NCI-H187 (cell line): ENCODE measurements at places on chromosomes 16 and 17.

DNA sequence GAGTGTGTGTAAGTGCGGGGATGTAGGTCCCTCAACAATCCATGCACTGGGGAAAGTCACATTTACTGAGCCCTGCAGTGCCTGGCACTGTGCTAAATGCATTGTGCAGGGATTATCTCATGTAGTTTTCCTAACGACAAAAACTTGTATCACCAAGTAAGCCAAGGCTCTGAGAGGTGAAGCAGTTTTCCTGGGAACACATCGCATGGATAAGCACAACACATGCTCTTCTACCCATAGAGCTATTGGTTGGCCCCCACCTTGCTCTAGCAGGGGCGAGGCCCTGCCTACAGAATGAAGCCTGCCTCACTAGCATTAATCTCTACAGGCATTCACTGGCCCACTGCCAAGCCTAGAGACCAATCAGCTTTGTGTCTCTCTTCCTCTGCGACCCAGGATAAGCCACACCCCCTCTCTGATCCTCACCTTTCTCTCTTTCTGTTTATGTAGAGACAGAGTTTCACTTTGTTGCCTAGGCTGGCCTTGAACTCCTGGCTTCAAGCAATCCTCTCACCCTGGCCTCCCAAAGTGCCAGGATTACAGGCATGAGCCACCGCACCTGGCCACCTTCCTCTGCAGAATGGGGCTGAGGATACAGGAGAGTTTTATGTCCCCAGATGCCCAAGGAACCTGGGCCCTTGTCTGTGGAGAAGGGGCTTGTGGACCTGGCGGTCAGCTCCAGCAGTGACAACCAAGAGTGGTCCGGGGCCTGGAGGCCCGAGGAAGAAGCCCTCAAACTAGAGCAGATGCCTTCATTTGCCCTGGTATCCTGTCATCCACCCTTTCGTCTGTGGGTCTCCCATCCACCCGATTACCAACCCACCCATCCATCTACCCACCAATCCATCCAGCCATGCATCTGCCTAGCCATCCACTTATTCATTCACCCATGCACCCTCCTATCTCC, 12.8 kb downstream of the CDH16 start:
- DNase-seq, result no peak

DNA sequence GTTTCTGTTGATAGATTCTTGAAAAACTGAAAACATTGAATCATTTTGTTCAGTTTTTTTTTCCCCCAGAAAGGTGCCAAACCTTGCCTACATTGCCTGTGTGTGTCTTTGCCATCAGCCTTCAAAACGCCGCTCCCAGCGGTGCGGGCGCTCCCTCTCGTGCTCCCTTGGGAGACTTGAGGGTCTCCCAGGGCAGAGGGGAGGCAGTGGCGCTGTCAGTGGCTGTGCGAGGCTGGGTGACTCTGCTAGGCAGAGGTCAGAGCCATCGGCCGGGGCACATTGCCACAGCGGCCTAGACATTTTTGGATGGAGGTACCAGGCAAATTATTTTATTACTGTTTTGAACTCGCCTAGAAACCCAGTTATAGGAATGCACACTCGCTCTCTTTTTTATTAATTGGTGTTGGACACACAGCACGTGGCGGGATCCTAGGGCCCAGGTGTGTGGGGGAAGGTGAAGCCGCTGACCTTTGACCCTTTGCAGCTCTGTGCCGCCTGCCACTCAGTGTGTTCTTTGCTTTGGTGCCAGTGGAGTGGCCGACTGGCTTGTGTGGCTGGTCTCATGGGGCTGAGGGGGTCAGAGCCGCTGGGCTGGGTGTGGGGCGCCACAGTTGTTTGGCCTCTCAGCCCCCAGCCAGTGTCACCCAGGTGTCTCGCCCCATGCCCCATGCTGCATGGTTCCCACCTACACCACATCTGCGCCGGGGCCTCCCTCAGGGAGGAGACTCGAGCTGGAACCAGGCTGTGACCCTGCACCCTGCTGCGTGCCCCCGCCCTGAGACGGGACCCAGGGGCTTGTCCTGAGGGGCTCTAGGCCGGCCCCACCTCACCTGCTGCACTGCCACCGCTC, 115.7 kb downstream of the BANP start:
- DNase-seq, result no peak

DNA sequence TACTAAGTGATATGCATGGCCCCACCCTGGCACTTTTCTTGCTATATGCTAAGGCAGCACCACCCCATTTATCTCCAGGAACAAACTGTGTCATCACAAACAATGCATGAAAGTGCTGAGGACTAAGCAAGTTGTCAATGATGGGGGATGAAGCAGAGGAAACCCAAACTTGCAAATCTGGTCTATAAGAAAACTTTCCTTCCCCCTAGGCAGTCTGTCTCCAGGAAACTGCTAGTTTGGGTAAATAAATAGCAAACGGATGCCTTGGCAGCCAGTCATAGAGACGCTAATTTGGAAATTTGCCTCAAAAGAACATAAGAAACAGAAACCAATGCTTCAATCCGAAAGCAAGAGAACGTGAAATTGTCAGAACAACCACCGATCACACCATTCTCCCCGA, 5.6 kb upstream of the HSBP1 start:
- no peak for DNase-seq

- DNase-seq, result no peak
Measured at GRCh38 chr16:30786115-30786935, 680 bp downstream of the ZNF629 start.

- no peak for DNase-seq
Measured at GRCh38 chr16:4443271-4443670, 17.6 kb downstream of the DNAJA3 start.

DNA sequence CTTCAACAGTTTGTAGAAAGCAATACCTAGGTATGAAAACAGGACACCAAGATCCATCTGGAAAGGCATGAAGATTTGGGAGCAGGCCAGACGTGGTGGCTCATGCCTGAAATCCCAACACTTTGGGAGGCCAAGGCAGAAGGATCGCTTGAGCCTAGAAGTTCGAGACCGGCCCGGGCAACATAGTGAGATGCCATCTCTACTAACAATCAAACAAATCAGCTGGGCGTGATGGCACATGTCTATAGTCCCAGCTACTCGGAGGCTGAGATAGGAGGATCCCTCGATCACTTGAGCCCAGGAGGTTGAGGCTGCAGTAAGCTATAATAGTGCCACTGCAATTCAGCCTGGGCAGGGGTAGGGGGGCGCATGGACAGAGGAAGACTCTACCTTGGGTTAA, 20.3 kb downstream of the LITAF start:
- no peak for DNase-seq

GRCh38 chr17:64092952-64093451, 36.9 kb downstream of the ERN1 start:
- no peak for DNase-seq

GRCh38 chr16:70460737-70461261, 6.4 kb downstream of the FCSK start:
- DNase-seq, result no peak

- no peak for DNase-seq
Measured at GRCh38 chr16:56744996-56745640, 15.2 kb downstream of the NUP93 start.

- no peak for DNase-seq
Measured at GRCh38 chr17:7549401-7550055, 670 bp downstream of the TNFSF12 start.

DNA sequence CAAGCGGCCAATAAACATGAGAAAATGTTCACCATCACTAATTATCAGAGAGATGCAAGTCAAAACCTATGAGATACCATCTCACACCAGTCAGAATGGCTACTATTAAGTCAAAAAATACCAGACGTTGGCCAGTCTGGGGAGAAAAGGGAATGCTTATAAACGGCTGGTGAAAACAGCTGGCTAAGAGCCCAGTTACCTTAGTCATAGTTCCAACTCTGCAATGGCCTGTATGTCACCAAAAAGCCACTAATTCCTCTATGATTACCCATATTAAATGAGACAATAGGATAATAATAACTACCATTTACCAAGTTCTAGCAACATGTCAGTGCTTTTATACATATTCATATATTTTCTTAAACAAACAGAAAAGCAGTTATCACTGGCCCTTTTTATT, 42.9 kb upstream of the CDRT4 start:
- DNase-seq, result no peak

DNA sequence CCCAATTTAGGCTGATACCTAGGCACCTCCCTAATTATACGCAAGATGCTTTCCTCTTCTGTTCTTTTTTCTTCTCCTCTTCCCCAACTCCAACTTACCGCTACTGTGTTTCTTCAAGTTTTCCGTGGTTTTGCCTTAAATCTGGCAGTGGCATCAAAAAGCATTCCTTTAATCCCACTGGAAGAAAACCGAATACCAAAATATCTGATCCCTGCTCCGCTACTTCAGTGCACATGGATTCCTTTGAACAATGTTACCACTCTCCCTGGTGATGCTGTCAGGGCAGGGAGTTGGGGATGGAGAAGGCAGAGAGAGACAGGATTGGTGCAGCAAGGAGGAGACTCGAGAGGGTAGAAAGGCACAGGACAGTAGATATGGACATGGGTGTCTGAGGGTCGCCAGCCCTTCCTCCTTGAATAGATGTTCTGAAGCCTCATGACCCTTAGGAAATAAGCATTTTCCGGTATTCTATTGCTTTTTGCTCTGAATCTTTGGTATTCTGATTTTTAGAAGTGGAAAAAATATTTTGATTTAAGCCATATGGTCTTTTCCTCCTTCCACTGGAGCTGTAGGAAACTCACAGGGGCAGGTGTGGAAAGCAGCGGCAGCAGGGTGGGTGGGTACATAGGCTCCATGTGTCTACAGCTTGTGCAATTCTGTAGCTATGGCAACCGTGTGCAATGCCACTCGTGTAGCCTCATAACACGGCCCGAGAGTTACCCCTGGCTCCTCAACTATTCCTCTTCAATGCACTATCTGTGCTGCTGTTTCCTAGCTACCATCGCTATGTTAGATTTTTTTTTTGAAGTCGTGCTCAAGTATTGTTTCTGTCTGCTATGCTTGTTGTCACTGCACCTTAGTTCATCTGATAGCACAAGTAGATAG, 32.3 kb upstream of the TANC2 start:
- DNase-seq, result no peak

DNA sequence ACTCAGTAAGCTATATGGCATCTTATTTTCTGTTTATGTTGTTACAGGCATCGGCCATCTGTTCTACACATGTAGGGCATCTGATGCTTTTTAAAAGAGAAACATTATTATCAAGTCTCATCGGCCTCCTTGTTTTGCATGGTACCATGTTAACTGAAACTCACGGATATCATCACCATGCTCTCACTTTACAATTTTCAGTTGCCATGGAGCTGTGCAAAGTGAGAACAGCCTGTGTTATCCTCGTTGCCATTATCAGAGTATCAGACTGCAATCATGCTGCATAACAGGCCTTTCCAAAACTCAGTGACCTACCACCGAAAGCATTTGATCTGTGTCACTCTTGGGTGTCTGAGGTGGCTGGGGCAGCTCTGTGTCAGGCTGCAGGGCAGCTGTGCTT, 110.3 kb downstream of the C17orf67 start:
- no peak for DNase-seq

DNA sequence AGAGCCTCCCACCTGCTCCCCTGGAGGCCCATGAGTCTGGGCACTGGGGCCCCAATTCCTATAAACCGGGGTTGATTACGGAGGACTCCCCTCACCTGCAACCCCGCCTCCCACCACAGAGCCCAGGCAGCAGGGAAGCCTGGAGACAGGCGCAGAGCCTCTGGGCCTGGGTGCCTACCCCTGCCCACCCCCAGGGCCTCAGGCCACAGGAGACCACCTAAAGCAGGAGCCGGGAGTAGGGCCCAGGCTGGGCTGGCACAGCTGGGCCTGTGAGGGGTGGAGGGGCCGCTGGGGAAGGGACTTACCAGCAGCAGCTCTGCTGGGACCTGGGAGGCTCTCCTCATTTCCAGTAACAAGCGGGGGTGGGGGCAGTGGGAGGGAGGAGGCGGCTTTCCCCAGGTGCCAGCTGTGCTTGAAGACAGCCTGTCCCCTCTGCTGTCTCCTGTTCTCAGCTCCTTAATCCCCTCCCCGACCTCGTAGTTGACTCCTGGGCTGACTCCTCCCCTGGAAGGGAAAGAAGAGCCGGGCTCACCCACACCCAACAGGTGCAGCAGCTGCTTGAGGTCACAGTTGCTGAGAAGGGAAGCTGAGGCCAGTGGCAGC, 46.8 kb downstream of the TMEM235 start:
- no peak for DNase-seq

DNA sequence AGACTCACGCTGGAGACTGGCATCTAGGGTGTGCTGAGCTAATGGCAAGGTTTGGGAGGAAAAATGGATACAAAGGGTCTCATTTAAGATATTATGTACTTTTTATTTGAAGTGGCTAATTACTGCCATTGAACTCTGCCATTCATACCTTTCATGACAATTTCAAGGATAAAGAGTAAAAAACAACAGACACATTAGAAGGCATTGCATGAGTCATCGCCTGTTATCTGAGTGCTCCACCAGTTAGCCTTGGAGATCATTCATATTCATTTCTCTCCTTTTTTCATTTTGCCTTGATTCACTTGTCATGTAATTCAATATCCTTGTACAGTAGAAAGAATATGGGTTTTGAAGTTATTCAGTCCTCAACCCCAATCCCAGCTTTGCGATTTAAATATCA, 109.5 kb downstream of the CDH8 start:
- no peak for DNase-seq

DNA sequence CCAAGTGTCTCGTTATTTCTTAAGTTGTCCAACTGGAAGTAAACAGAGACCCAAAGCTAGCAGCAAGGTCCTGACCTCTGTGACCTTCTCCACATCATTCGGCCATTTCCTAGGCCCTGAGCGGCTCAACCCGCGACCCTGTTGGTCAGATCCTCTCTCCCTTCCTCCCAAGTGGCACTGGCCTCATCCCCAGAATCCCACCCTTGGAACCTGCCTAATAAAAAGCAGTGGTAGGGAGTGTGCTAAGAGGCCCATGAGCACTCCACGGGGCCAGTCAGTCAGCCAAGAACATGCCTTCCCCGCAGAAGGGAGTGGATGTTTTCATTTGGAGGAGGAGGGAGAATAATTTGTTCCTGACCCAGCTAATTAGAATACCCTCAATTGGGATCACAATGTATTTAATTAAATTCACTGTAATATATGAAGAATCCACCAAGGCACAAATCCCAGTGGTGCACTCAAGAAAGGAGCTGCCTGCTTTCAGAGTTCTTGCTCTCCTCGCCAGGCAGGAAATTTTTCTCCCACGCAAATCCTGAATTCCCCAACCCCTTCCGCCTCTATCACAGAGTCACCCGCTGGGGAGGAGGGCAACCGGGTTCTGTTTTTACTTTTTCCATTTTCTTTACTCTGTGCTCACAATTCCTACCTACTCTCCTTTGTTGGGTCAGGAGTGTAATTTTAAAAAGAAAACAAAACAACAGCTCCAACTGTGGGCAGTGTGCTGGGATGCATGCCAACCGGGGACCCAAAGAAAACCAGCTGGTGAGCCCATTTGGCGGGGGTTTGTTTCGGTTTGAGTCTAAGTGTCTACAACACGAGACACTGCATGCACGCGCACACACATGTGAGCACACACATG, 153.4 kb downstream of the ZFHX3 start:
- no peak for DNase-seq

- DNase-seq, result no peak
Measured at GRCh38 chr16:30346286-30346685, 8.8 kb downstream of the CD2BP2 start.

DNA sequence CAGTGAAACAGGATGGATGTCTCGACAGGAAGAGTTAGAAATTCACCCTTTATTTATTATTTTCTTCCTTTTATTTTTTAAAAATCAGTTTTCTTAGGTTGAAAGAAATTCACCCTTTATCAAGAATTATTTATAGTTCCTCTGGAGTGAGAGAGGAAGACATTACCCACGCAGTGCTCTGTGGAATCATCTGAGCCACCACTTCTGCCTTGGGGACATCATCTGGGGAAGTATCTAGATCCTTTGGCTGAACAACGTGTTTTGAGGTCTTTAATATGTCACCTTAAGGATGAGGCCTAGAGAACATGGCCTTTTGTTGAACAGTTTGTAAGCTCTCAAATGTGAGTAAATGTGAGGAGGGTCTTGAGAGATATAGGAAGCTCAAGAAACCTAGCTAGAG, 183.3 kb downstream of the UTP18 start:
- no peak for DNase-seq
